Retinal pigment epithelial cell (primary cell): ENCODE measurements at places on chromosomes 12 and 14.

GRCh38 chr12:64025174-64025958, 180.9 kb downstream of the SRGAP1 start:
- no peak for DNase-seq

GRCh38 chr14:96231056-96231455, 25.0 kb upstream of the BDKRB1 start:
- DNase-seq: no peak

DNA sequence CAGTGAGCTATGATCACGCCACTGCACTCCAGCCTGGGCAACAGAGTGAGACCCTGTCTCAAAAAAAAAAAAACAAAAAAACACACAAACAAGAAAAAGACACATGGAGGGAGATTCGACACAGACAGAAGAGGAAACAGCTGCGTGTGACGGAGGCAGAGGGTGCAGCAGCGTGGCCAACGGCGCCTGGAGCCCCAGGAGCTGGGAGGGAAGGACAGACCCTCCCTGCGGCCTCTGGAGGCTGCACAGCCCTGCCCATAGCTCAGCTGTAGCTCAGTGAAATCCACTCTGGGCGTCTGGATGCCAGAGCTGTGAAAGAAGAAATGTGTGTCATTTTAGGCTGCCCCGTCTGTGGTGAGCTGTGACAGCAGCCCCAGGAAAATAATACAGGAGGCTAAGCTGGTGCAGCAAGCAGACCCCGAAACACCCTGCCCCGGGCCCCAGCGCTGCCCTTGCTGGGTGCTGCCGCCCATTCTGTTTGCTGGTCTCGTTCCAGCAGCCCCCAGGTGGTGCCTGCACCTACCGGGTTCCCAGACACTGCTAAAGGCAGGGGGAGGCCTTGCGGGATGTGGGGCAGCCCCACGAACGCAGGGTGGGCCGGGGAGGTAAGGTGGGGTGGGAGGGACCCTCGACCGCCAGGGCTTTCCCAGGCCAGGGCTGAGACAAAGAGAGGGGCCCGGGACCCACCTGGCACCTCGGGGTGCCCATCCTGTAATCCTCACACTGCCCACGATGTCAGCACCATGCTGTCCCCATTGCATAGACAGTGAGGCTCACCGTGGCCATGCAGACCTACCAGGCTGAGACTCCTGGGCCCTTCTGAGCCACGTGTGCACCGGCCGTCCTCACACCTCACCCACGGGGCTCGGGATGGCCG, 21.2 kb downstream of the GALNT9 start:
- no peak for DNase-seq

DNA sequence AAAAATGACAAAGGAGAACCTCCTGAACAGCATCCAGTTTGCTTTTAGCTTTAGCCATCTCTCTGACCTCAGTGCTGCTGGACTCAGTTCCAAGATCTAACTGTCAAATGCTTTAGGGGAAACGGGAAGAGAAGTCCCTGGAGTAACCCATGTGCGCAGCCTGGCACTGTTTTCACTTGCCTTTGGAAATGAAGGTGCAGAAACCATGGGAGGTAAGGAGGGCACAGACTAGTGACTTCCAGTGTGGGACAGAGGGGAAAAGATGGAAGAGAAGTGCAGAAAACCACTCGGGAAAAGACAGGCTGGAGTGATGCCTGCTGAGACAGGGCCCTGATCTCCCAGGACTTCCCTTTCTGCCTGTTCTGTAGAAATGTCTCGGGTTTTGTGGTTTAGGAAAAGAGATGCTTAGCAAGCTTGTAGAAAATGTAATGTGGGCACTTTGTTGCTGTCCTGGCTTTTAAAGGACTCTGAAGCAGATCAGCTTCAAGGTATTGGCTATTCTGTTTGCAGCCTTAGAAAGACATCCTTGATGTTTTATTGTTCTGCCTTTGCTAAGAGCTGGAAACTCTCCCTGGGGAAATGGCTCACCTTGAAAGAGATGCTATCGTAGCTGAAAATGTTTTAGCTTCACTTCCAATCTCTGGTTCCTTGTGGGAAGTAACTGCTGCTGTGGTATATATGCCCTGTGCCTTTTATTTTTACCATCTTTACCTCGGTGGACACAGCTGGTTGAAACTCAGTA, 124.6 kb upstream of the HIF1A start:
- no peak for DNase-seq

GRCh38 chr14:92599811-92600210, 86.2 kb downstream of the RIN3 start:
- no peak for DNase-seq

- DNase-seq: peak; percentile 52
Observed at GRCh38 chr14:54169254-54169924, 212.8 kb upstream of the BMP4 start.

GRCh38 chr14:76784266-76784874, 23.1 kb downstream of the VASH1 start:
- no peak for DNase-seq

DNA sequence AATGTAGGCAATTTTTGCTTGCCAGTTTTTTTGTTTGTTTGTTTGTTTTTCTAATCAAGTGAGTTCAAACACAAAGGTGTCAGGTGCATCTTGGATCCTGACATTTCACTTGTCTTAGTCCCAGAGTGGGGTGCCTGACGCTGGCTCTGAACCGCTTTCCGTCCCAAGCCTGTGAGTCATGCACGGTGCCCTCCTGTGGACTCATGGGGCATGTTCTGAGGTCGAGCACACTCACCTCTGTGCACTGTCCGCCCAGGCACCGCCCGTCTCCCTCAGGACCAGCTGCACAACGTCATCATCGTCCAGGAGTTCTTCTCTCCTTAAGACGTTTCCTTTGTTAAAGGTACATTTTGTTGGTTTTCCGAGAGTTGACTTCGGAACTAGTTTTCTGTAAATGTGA, 98.2 kb downstream of the GLT1D1 start:
- DNase-seq: no peak

DNA sequence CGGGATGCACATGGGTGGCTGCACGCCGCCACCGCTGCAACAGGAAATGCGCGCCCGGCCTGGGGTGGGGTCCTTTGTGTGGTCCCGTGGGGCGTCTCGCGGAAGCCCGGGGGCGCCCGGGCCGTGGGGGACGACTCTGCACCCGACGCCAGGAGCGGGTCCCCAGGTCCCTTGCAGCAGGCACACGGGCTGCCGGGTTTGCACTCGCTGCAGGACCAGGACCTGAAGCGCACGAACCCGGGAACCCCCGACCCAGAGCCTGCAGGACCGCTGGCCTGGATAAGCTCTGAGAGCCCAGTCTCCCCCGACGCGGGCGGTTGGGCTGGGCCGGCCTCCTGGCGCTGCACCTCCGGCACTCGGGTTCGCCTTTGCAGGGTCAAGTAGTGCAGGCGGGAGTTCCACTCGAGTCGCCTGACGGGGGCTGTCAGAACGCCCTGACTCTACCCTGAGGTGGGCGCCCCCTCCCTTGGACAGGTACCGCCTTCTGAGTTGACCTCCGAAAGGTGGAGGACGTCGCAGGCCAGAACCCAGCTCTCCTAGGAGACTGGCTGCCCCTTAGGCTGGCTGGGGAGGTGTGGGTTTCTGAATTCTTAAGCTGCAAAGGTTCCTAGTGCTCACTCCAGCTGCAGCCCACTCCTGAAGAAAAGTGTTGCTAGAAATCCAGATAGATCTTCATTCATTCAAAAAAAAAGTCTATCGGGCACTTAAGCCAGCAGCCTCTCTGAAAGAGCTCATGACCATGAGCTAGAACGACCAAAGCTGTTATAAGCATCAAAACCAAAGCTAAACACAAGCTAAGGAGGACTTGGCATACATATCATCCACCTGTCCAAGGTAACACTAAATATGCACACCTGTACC, 68.0 kb downstream of the RNF34 start:
- DNase-seq: no peak

- peak; percentile 92 for DNase-seq
Observed at GRCh38 chr12:68364893-68365725, 32.9 kb upstream of the MDM1 start.

DNA sequence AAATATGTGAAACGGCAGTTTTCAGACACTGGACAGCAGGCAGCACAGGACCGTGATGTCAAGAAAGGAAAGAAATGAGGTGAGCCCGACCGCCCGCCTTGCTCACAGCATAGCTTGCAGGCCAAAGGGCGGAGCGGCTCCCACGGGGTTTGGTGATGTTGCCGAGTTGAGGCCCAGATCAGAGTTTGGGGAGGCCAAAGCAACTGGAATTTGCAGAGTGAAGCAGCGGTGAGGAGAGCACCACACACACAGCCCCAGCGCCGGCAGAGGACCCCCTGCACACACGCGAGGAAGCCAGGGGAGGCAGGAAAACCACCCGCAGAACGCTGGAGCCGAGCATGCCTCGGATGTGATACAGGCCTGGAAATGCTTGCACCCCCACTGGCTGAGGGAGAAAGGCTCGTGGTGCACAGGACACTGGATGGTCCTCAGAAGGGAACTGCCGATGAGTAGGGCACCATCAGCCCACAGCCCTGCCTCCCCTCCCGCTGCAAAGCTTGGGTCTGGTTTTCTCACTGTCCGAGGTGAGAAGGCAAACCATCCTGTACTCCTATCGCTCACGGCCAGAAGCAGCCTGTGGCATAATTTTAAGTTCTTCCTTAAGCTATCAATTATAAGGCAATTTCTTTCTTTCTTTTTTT, 25.7 kb upstream of the PLD4 start:
- DNase-seq: no peak

DNA sequence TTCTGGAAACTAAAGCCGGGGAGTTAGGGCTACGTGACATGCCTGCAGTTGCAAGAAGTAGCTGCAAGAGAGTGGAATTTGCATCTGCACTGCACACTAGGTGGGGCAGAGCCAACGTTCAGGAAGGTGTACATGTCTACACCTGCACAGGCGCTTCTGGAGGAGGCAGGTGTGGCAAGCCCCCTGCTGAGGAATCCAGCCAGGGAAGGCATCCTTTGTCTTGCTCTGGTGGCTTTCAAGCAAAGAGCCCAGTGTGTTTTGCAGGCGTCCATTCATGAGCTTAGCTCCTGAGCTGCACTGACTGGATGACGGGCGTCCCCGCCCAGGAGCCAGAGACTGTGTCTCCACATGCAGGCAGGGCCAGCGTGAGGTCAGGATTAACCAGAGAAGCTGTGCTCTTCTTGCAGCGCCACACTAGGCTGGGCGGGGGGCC, 116.3 kb downstream of the ZFP36L1 start:
- DNase-seq: peak; percentile 62

DNA sequence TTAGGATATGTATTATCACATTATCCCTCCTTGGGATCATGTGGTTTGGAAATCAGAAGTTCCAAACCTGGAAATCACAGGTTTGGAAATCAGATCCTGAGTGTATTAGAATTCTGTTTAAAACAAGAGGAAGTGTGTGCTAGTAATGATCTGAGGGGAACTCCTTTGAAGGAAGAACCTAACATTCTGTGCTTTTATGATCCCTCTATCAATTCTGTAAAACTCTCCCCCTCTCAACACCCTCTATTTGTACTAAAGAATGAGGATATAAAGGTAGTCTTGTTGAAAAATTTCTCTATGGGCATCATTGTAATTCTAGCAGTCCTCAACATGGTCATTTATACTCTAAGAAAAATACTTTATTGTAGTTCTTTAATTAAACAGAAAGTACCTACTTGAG, 97.4 kb downstream of the SRGAP1 start:
- no peak for DNase-seq

DNA sequence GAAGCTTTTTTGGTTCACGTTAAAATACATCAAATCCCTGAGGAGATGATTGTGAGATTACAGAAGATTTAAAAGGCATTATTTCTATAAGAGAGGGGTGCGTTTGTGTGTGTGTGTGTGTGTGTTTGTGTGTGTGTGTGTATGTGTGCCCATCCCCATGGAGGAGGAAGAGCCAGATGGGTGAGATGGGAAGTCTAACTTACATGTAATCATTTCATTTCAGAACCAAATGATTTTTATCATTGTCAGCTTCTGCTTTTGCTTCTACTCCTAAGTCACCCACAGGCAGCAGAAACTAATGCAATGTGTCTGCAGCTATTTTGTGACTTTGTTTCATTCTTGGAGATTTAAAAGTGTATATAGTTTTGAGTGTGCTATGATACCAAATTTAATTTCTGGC, 68.7 kb downstream of the SLC4A8 start:
- DNase-seq: no peak

DNA sequence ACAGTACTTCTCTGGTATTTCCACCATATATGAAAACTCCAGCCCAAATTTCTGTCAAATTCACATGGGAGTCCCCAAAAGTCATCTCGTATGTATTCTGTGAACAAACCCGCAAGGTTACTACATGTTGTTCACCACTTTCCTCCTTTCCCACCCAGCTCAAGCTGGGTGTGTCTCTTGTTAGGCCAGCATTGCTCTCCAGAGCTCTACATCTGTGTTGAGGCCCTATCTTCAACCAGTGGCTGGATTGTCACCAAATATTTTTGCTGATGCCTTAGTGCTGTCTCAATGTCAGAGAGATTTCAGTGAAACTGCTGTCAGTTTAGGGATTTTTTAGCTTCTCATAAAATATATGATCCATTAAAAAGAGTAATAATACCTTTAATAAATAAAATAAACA, 230.9 kb downstream of the BTG1 start:
- no peak for DNase-seq

- DNase-seq: peak; percentile 21
Observed at GRCh38 chr14:66045572-66046021, 440.6 kb upstream of the CCDC196 start.

DNA sequence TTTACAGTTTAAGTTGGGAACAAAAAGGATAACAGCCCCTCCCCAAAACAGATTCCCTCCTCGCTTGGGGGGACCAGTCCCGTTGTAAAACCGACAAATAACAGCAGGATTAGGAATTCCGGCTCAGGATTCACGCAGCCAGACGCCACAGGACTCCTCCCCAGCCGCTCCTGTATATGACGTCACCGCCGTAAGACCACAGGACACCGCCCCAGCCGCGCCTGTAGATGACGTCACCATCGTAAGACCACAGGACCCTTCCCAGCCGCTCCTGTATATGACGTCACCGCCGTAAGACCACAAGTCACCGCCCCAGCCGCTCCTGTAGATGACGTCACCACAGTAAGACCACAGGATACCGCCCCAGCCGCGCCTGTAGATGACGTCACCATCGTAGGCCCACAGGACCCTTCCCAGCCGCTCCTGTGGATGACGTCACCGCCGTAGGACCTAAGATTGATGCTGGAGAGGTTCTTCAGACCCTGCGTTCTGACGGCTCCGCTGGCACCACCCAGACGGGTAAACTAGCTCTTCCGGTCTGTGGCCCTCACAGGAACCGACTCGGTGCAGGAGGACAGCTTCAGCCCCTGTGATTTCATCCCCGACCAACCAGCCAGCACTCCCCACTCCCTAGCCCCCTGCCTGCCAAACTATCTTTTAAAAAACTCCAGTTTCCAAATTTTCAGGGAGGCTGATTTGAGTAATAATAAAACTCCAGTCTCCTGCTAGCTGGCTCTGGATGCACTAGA, 43.9 kb upstream of the FBRSL1 start:
- no peak for DNase-seq

GRCh38 chr12:6380141-6381121, 3.5 kb upstream of the LTBR start:
- DNase-seq: no peak
